Activated naive CD4-positive, alpha-beta T cell (primary cell): ENCODE measurements at places on chromosomes 13 and 19.

DNA sequence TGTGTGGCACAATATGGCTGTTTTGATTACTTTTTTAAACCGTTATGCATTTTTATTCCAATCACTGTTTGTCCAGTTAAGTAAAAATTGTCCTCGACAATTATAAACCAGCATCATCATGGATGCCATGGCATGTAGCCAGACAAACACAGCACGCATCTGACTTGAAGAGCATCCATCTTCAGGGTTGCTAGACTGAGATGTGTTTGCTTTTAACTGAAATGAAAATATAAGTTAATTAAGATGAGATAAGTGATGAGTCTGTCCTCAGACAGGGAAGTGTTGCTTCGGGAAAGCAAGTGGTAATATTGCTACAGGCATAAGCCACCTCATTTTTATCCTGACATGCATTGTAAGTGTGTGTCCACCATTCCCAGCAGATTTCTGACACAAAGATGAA, 92.8 kb upstream of the TPP2 start:
- DNase-seq, result no peak

GRCh38 chr13:54950546-54950945, 1921.9 kb downstream of the OLFM4 start:
- no peak for DNase-seq

DNA sequence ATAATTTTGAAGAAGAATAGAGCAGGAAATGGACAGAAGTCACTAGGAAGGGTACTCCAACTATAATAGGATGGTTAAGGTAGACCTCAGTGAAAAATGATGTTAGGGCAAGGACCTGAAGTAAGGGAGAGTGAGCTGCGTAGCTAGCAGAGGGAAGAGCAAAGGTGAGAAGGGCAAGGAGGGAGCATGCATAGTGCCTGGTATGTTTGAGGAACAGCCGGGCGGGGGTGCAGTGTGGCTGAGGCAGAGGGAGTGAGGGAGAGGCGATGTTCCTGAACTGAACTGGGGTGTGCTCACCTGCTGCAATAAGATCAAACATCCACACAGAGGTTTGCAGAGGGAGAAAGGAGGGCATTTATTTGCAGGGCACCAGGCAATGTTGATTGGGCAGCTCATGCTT, 110.4 kb downstream of the DNAJC15 start:
- no peak for DNase-seq

- DNase-seq, result no peak
Measured at GRCh38 chr19:55695511-55696290, 20.7 kb downstream of the EPN1 start.

- DNase-seq, result no peak
Measured at GRCh38 chr19:31041461-31041860, 307.8 kb downstream of the TSHZ3 start.

- no peak for DNase-seq
Measured at GRCh38 chr13:99355267-99356011, 48.2 kb upstream of the GPR183 start.
